ENCODE measurements at places on chromosomes 7 and 10. TPM values are rescaled to one million over a fixed set of nuclear protein-coding genes. Genes with fewer than 3 reads are reported as not detected.

The SHTN1 gene
- 18.5 TPM for total RNA-seq

The MMD2 gene
- not detected for total RNA-seq

The FAM241B gene
- 1.9 TPM for total RNA-seq

The HOXA7 gene
- not detected for total RNA-seq

DNA sequence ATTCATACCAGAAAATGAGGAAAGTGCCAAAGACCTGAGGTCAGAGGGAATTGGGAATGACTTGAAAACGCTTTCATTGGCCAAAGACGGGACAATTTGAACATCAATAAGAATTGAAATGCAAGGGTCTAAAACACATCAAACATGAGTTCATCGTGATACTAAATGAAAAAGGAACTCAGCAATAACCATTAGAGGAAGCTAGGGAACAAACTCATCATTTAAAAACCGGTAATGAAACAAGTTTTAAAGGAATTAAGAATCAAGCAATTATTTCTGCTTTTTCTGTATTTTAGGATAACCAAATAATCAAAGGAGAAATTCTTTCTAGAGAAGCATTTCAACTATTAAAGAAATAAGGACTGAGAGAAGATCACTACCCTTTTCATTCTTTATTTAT is 303.1 kb downstream of the ARHGAP12 start:
- no peak overlapping the region for H3K27ac ChIP-seq
- H3K27me3 ChIP-seq = no peaks in the 10 kb centered on the region
- 0 out of 2 replicates have a peak, but pooled peaks cover 7% of the 10 kb centered on the region for H3K4me1 ChIP-seq
- no peaks in the 10 kb centered on the region for H3K36me3 ChIP-seq
- H3K4me3 ChIP-seq = no peak overlapping the region

- H3K27ac ChIP-seq = no peak overlapping the region
- no peaks in the 10 kb centered on the region for H3K27me3 ChIP-seq
- DNase-seq = no peak
- no peak overlapping the region for H3K4me3 ChIP-seq
- peaks cover 5% of the 10 kb centered on the region for H3K36me3 ChIP-seq
Measured at GRCh38 chr7:36188906-36189305, 35.9 kb downstream of the EEPD1 start.

DNA sequence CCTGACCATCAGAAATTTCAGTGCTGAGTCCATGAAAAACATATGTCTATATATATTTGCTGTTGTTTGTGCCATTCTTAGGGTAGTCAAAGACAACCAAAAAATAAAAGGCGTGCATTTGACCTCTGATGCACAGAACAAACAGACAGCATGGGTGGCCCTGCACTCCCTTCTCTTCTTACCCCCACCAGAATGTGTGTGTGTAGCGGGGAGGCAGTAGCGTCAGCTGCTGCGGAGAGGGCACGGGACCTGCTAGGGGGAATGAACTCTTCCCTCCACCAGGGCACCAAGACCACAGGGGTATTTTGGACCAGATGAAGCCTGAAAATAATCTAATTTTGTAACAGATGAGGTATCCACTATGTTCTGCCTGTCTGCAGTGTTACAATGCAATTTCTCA is 277.7 kb upstream of the ZNF32 start:
- no peaks in the 10 kb centered on the region for H3K36me3 ChIP-seq
- no peak overlapping the region for H3K4me3 ChIP-seq
- no peak overlapping the region for H3K27ac ChIP-seq

DNA sequence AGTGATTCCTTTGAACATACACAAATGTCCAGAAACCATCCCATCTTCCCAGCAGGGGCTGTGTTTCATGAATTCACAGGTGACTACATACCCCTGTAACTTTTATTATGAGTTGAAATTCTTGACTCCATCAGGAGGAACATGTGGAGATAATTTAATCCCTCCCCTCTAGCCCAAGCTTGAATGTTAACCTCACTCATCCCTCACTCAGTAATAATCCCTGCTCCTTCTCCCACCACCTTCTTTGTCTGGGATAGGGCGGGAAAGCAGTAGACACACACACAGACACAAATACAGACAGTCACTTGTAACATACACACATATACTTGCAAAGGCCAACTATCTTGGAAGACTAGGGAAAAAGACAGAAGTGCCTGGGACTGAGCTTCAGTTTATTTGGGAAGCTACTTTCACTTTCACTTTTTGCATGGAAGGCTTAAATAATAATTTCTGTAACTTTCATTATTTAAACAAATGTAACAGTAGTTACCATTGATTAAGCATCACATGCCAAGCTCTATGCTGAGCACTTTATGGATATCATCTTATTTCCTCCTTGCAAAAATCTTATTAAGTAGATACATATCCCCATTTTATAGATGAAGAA is 7.3 kb downstream of the AASS start:
- peaks cover 19% of the 10 kb centered on the region for H3K4me1 ChIP-seq
- H3K27ac ChIP-seq = no peak overlapping the region
- DNase-seq = no peak

DNA sequence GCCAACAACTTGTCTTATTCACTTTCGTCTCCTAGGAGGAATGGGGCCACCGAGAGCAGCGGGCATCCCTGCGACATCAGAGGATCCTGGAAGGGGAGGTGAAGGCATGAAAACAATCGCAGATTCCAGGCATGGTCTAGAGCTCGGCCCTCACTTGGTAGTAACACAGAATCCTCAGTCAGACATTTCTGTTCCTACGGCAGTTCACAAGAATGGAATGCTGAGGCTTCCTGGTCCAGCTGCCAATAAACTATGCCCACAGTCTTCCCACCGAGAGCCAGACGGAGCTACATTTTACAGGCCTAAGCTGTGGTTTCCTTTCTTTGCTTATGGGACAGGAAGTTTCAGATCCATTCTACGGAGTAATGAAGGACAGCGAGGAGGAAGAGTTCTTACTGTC is 75.8 kb downstream of the OR13A1 start:
- no peak overlapping the region for H3K4me3 ChIP-seq
- DNase-seq = no peak
- no peak overlapping the region for H3K27ac ChIP-seq
- H3K4me1 ChIP-seq = peaks cover 7% of the 10 kb centered on the region

- no peak overlapping the region for H3K27ac ChIP-seq
- H3K4me3 ChIP-seq = no peak overlapping the region
- peaks cover 17% of the 10 kb centered on the region for H3K4me1 ChIP-seq
- DNase-seq = peak; percentile 20
- no peaks in the 10 kb centered on the region for H3K36me3 ChIP-seq
Measured at GRCh38 chr10:49759787-49760551, 2.2 kb downstream of the OGDHL start.
